ENCODE measurements at places on chromosomes 7 and 10.

GRCh38 chr10:133421336-133422222 lies 2.8 kb downstream of the SPRN start:
- no peak for DNase-seq

DNA sequence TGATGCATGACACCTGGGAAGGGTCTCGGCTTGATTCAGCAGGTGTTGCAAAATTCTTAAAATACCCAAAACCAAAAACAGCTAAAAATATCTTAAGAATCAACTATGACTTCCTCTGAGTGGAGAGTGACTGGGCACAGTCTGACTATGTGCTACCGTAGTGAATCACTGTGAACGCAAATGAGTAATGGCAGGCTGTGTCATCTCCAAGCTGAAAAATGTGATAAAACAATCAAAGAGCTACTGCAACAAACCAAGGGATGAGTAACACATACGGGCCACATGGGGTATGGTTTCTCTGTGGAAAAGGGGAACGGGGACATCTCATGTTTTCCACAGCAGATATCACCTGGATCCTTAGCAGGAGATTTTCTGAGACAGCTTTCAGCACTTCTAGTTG lies 127.5 kb downstream of the ABCA13 start:
- DNase-seq = no peak

- no peak for DNase-seq
These were observed 54.2 kb downstream of the TACR2 start for GRCh38 chr10:69362471-69362954.

- DNase-seq = no peak
These were observed 27.3 kb downstream of the KNDC1 start for GRCh38 chr10:133187091-133187905.

- no peak for DNase-seq
These were observed 96.2 kb downstream of the SGMS1 start for GRCh38 chr10:50527442-50528043.

DNA sequence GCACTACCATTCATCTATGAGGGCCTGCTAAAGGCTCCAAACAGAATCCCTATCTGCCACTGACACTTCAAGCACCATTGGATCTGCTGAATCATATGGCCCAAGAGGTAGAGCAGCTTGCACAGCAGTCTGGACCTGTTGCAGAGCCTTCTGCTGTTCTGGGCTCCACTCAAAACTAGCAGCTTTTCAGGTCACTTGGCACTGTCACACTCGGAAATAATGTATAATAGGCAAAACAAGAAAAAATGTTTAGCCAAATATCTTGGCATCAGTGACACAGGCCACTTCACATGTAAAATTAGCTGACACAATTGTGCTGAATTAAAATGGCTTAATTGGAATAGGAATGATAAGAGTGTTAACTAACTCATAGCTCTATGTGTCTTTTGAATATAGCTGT lies 1182.9 kb upstream of the LRRTM3 start:
- DNase-seq = no peak

DNA sequence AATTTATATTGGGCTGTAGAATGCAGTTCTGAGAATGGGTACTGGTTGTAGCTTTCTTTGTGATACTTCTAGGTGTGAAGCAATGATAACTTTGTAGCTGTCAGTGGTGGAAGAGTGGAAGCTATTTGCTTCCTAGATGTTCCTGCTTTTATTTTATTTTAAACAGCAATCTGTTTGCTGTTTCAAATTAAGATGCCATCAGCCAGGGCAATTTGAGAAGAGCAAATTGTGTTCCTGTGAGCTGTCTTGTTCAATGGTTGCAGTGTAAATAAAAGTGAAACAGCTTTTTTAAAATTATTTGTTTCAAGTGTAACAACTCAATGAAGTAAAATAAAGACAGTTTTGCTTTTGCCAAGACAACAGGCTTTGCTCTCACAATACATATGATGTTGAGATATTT lies 150.8 kb upstream of the TMEM229A start:
- no peak for DNase-seq

GRCh38 chr10:16953270-16953669 lies 136.0 kb upstream of the RSU1 start:
- DNase-seq = no peak

GRCh38 chr10:69787681-69788080 lies 14.0 kb upstream of the COL13A1 start:
- no peak for DNase-seq

- peak; percentile 28 for DNase-seq
These were observed 86.6 kb upstream of the C7orf33 start for GRCh38 chr7:148503900-148504487.

DNA sequence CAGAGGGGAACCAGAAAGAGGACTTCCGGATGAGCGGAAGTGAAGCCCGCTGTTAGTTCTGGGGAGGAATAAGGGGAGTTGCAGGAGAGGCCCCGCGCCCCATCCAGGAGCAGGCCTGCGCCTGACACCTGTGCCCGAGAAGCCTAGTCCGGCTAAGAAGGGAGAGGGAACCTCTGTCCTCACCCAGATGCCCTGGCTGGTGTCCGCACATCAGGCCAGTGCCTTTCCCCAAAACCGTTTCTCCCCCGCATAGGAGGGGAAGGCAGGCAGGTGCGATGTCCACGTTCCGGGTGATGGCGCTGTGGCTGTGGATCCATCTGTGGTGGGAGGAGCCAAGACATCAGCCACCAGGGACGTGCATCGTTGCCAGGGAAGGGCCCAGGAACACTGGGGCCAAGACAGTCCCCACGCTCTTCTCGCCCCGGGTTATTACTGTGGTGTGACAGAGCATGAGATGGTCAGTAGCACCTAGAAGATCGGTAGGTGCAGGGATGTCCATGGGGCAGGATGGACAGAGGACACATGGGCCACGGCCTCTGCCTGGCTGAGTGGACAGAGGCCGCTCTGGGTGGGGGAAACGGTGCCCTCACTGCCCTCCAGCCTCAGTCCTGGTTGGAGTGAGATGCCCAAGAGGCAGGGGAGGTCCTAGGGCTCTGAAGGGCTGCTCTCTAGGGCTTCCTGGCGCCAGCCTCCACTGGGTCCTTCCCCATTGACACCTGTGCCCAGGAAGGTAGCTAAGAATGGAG lies 262.7 kb downstream of the CELF2 start:
- DNase-seq = no peak

DNA sequence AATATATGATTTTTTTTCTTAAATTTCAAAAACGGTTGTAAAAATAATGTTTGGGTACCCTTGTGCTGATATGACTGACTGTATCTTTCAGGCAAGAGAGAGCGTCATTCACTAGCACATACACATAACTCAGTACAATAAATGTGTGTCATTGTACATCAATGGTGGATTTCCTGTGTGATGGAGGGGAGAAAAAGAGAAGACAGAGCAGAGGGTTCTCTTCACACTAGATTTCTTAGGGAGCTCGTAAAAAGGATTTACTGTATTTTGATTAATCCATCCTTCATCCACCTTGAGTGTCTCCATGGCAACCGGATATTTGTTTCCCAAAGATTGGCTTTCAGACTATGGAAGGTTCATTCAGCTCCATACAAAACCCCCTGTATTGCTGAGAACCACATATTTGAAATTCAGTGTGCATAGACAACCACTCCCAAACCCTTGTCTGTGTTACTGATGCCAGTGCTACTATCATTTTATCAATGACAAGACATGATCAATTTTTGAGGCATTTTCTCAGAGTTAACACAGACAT lies 150.6 kb downstream of the AKR1D1 start:
- DNase-seq = no peak

- DNase-seq = no peak
These were observed 142.8 kb upstream of the AGK start for GRCh38 chr7:141408440-141408839.

Data from NCI-H1092 treated with DMSO at 0.1 percent for 48 hours (cell line).